ENCODE measurements at places on chromosomes 7 and 10. TPM values are rescaled to one million over a fixed set of nuclear protein-coding genes. Genes with fewer than 3 reads are reported as not detected.
A peak's percentile ranks its signal among the peaks of the same experiment; 100 is the strongest.

The TSPAN12 gene
- polyA plus RNA-seq: 37.2 TPM

DNA sequence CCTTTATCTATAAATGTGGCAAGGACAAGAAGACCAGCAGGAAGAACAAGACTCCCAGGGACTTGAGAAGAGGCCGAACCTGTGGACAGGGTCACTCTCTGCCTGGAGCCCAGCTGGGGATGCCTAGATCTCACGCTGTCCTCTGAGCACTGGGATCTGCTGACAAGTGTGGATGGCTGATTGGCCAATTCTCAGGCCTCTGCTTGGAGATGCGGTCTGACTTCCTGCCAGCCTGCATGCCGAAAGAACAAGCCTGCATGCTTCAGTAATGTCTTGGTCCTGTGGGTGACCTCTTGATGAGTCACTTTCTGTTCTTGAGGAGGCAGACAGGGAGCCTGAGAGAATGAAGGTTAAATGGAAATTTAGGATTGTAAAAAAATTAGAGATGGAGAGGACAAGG, 84.7 kb downstream of the TMEM178B start:
- DNase-seq: no peak

DNA sequence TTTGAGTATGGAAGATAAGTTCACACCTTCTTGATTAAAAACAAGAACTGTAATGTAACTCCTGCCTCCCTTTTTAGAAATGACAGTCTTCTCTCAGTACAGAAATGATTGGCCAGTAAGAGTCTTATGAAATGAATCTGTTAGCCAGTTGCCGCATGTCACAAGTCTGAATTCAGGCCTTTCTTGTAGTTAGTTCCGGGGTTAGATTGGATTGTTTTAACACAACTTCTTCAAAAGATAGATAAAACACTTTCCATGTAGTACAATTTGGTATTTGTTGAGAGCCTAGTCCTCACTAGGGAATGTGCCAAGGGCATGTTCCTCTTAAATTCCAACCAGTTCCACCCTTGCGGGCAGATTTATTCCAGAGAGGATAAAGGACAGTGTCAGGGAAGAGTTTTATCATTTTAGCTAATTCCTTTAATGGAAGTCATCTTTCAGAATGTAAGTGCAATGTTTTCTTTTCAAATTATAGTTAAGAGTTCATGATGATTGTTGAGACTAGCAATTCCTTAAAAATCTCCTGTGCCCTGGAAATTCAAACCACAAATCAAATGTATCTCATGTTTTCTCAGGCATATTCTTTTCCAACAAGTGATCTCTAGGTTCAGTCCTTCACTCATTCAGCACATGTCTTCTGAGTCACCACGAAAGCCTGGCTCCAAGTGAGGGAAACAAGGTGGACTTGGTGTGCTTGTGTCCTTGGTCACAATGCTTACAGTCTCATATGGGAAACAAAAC, 4.1 kb downstream of the FHIP2A start:
- no peak for DNase-seq

DNA sequence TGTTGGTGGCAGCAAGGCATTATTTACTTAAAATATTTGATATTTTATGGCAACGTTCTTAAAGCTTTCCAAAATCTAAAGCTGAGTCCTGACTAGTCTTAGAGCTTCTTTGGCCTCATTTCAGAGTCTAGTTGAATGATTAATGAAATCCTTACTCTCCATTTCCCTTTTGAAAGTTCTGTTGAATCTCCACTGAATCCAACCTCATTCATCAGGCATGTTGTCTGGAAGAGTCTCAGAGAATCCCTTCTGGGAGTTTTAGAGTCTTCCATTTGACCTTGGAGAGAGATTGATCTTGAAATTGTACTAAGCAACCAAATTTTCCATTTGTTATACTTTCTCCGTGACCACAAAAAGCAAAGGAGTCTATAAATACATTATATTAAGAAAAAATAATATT, 198.5 kb upstream of the TMEM196 start:
- no peak for DNase-seq

DNA sequence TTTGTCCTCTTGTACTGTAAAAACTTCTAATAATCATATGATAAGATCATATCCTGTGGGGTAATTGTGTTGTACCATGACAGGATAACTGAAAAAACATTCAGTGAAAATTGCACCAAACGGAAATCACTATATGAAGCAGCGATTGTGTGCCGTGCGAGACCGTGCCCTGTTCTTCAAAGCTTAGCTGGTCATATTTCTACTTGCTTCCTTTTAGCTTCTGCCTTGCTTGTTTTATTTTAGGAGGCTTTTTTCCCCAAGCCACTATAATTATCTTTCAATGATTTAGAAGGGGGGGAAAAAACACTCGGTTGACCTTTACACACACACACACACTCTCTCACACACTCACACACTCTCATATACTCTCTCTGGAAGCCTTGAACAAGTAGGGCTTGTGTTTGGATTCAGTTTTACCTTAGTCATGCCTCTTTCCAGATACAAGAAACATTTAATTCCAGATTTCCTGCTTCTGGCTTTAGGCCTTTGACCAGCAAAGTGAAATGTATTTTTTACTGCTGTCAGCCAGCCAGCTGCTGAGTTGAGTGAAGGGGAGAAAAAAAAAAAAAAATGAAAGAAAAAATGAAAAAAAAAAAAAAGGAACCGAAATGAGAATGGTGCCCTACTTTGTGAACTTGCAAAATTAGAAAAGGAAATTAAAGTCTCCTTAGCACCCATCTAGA, 181.4 kb downstream of the ARID5B start:
- DNase-seq: peak; percentile 57

The ANXA8L1 gene
- 0.19 TPM for polyA plus RNA-seq

- DNase-seq: no peak
These were observed 233.6 kb upstream of the SEMA3E start for GRCh38 chr7:83882551-83882950.

The ZNF804B gene
- 0.09 TPM for polyA plus RNA-seq

The INTS15 gene
- 32.3 TPM for polyA plus RNA-seq

The TFPI2 gene
- polyA plus RNA-seq: 10.4 TPM

DNA sequence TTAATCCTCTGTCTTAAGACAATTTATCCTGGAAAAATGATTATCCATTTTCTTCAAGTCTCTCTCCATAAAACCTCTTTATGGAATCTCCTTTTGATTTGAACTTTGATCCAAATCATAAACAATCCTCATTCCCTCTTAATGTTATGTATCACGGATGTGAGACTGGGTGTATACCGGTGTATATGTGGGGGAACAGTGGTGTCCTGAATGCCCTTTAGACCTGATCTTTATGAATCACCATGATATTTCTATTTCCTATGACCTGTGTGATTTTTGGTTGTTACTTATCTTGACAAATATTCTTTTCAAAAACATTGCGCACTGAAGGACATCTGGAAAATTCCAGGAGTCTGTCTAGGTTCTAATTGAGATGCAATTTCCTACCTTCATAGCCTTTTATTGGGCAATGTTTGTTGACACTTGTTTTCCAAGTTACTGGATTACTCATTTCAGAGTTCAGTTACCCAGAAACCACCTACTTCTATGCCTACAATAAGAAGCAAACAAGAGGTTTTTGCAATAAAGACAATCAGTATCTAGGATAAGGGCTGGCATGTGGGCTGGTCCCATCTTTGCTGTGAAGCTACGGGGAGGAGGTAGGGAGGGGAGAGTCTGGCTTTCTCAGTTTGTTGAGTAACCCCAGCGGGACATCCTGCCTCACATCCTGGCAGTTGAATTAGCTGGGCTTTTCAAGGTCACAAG, 190.4 kb downstream of the CTTNBP2 start:
- no peak for DNase-seq

The TMEM229A gene
- polyA plus RNA-seq: 0.72 TPM
